ENCODE measurements at places on chromosomes 3 and 15.

DNA sequence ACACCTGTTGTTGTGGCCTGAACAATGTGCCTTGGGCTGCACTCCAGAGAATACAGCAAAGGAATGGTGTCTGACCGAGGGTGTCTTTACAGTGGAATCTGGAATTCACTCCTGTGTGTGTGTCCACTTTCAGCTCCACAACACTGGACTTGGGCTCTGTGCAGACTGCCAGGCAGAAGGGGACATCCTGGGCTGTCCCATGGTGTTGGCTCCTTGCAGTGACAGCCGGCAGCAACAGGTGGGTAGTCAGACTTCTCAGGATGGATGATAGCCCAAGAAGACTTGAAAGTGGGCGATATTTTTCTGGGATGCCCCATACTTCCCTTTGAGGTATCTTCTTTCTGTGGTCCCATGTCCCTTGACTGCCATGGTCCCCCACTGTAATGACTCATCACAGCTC lies 45.0 kb downstream of the DPH3 start:
- H3K4me1 ChIP-seq, result no peaks in the 10 kb centered on the region
- no peak overlapping the region for H3K27ac ChIP-seq
- no peak for DNase-seq
- H3K4me3 ChIP-seq, result no peak overlapping the region

- no peaks in the 10 kb centered on the region for H3K27me3 ChIP-seq
- H3K4me1 ChIP-seq, result no peaks in the 10 kb centered on the region
- DNase-seq, result peak; percentile 57
- H3K27ac ChIP-seq, result no peak overlapping the region
- no peak overlapping the region for H3K4me3 ChIP-seq
Observed at GRCh38 chr15:75156326-75157215, 45.1 kb upstream of the C15orf39 start.

DNA sequence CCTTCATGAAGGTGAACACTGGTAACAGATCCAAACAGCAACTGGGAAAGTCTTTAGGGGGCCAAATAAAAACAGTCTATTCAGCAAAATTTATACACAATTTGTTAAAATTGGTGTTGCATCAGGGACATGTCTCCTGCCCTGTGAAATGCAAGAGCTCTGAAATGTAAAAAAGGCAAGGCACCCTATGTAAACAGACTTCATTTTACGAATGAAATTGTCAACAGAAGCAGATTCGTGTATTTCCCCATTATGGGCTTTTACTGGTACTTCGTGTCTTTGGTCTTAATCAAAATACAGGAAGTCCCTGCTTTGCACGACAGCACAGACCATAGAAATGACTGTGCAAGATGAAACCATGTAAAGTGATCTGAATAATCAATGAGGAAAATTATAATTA lies 127.3 kb upstream of the THBS1 start:
- H3K4me3 ChIP-seq, result no peak overlapping the region
- no peaks in the 10 kb centered on the region for H3K27me3 ChIP-seq
- no peaks in the 10 kb centered on the region for H3K36me3 ChIP-seq
- DNase-seq, result no peak

GRCh38 chr3:52756141-52756540 lies 14.6 kb downstream of the NEK4 start:
- no peak overlapping the region for H3K27ac ChIP-seq
- peaks cover 3% of the 10 kb centered on the region for H3K36me3 ChIP-seq
- H3K27me3 ChIP-seq, result no peaks in the 10 kb centered on the region
- H3K4me3 ChIP-seq, result no peak overlapping the region
- DNase-seq, result no peak
- H3K4me1 ChIP-seq, result no peaks in the 10 kb centered on the region

DNA sequence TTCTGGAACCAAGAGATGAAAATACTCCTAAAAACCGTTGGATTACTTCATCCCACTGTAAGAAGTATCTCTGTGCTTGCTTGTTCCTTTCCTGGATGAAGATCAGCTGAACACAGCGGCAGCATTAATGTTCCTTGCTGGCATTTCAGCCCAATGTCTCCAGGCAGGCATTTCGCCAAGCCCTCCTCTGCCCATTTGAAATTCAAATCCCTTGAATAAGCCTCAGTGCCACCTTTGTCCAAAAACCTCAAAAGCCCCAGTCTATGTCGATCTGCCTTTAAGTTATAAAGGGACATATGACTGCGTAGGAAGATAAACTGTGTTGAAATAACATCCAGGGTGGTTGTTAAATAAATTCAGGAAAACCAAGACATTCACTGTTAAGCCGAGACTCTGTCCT lies 156.8 kb upstream of the PDZRN3 start:
- DNase-seq, result no peak
- H3K4me3 ChIP-seq, result no peak overlapping the region
- H3K27me3 ChIP-seq, result no peaks in the 10 kb centered on the region
- H3K4me1 ChIP-seq, result no peaks in the 10 kb centered on the region
- H3K27ac ChIP-seq, result no peak overlapping the region
- no peaks in the 10 kb centered on the region for H3K36me3 ChIP-seq

DNA sequence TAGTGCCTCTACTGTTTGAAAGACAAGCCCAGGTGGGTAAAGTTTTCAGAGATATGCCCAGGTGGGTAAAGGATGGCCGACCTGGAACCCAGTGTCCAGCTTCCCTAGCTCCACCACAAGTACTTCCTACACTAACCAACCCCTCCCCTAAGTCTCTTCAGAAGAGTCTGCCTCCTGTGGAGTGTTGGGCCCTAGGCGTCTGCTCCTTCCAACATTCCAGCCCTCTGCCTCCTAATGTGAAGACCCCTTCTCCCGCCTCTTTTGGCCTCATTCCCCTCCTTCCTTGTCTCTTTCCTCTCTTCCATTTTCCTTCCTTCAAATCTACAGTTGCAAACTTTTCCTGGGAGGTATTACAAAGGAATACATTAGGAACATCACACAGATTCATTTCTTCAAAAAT lies 38.6 kb downstream of the CNTN3 start:
- no peaks in the 10 kb centered on the region for H3K4me1 ChIP-seq
- no peak overlapping the region for H3K27ac ChIP-seq
- no peaks in the 10 kb centered on the region for H3K36me3 ChIP-seq

- no peak overlapping the region for H3K4me3 ChIP-seq
- no peak overlapping the region for H3K27ac ChIP-seq
- H3K36me3 ChIP-seq, result no peaks in the 10 kb centered on the region
- no peaks in the 10 kb centered on the region for H3K27me3 ChIP-seq
- no peaks in the 10 kb centered on the region for H3K4me1 ChIP-seq
Observed at GRCh38 chr3:99896482-99896881, 78.8 kb downstream of the CMSS1 start.

- no peak overlapping the region for H3K4me3 ChIP-seq
- H3K36me3 ChIP-seq, result no peaks in the 10 kb centered on the region
- no peaks in the 10 kb centered on the region for H3K4me1 ChIP-seq
Observed at GRCh38 chr3:56836276-56837163, 34.8 kb upstream of the ARHGEF3 start.

- no peaks in the 10 kb centered on the region for H3K36me3 ChIP-seq
- H3K4me3 ChIP-seq, result no peak overlapping the region
- no peak for DNase-seq
- H3K27ac ChIP-seq, result no peak overlapping the region
- H3K4me1 ChIP-seq, result no peaks in the 10 kb centered on the region
Observed at GRCh38 chr3:16090024-16090423, 84.5 kb upstream of the GALNT15 start.

GRCh38 chr15:57551715-57552677 lies 39.7 kb upstream of the MYZAP start:
- peak; percentile 98 for DNase-seq
- peaks cover 34% of the 10 kb centered on the region for H3K4me1 ChIP-seq
- H3K27me3 ChIP-seq, result no peaks in the 10 kb centered on the region
- no peaks in the 10 kb centered on the region for H3K36me3 ChIP-seq

Data from mesendoderm (in vitro differentiated cells).